Putamen (tissue), 1 donor: ENCODE measurements at places on chromosomes 6 and 20.

GRCh38 chr20:48688579-48688978 is 139.2 kb downstream of the PREX1 start:
- no peak for DNase-seq

GRCh38 chr6:5866547-5867051 is 140.1 kb downstream of the NRN1 start:
- DNase-seq, result no peak

- DNase-seq, result no peak
These were observed 22.1 kb upstream of the EEF1A1 start for GRCh38 chr6:73542891-73543290.

- DNase-seq, result no peak
These were observed 137.0 kb upstream of the TNFAIP3 start for GRCh38 chr6:137729866-137730629.

DNA sequence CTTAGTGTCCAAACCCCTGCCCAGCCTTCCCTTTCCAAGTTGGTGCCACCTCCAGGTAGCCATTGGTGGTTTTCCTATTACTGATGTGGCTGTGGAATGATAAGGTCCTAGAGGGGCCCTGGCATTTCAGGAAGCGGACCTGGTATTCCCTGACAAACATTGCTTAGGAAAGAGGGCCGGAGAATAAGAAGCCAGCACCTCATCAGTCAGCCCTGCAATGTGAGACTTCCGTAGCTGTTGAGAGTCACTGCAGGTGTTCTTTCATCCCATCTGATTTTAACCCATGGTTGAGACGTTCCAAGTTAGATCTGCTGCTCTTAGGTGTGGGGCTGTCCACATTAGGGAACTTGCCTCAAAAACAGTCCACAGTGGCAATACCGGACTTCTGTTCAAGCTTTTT is 14.8 kb upstream of the NPEPL1 start:
- no peak for DNase-seq

DNA sequence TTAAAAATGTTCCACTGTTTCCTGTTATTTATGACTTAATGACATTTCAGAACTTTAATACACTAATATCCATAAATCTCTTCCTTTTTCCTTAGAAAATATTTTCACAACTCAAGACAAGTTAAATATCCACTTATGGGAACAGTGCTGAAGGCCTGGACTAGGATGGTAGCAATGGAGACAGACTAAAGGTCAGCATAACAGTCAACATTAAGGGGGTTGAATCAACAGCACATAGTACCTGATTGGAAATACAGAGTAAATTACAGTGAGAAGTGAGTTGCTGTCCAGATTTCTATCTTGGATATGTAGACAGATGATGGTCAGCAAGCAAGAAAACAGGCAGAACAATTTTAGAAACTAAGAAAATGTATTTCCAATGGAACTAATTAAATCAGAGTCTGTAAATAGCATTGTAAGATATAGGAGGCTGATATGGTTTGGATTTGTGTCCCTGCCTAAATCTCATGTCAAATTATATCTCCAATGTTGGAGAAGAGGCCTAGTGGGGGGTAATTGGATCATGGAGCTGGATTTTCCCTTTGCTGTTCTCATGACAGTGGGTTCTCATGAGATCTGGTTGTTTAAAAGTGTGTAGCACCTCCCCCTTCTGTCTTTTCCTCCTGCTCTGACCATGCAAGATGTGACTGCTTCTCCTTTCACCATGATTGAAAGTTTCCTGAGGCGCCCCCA is 682.7 kb downstream of the MAFB start:
- DNase-seq, result no peak

DNA sequence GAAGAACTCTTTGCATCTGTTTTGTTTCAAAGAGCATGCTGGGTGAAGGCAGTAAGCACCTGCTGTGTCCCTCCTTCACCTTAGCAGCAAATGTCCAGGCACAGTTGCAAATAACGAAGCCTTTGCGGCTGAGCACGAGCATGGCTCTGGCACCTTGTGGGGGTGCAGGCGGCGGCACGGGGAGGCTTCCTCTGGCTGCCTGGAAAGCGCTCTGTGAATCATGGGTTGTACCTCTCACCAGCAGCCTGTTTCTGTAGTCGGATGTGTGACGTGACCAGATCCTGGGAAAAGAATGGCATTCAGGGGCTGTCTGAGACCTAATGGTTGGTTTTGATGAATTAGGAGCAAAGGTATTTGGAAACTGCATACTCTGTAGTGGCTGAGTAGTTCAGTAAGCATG is 144.8 kb downstream of the DTNBP1 start:
- no peak for DNase-seq

DNA sequence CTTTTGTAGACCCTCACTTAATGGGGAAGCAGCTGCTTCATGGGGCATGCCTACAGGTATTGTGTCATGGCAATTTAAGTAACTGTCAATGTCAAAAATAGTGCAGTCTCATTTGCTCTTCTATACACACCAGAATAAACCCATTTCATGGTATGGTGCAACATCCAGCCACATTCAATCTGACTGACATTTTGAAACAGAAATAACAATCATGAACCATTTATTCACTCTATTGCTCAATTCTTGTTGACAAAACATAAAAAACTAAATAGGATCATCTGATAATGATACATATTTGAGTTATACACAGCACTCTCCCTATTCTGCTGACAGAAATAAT is 122.9 kb downstream of the MAP7 start:
- DNase-seq, result no peak

- no peak for DNase-seq
These were observed 52.5 kb downstream of the MKKS start for GRCh38 chr20:10381477-10381876.

DNA sequence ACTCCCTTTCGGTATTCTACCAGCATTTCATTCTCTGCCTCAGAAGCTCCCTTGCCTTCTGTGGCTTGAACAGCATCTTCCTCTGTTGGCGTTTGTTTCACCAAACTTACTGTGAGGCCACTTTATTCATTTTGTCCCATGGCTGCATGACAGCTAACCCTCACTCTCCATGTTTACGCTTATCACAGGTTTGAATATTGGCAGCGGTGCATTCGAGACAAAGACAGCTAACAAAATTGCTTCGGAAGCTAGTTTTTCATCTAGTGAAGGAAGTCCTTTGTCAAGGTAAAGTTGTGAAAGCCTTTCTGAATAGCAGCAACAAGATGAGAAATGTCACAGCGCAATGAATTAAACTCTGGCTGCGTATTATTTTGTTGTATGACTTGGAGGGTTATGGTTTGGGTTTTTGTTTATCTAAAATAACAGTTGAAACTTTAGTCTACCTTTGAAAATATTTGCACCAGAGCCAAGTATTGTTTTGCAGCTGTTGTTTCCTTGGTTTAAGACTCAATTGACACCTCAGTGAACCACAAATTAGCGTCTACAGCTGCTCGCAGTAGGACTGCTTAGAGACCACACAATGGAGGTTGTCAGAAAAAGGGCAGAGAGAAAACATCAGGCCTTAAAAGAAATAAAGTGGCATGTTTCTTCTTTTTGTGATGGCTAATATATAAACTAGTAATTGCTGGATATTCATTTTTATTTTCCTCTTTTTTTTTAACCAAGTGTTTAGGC is 70.4 kb upstream of the XRN2 start:
- no peak for DNase-seq

- DNase-seq, result no peak
These were observed 160.1 kb upstream of the BEND3 start for GRCh38 chr6:107275330-107275865.

GRCh38 chr6:50840112-50840810 is 21.6 kb downstream of the TFAP2B start:
- no peak for DNase-seq
